NCI-H2081 treated with DMSO at 0.1 percent for 48 hours (cell line): ENCODE measurements at places on chromosomes 12 and 14.

- no peak for DNase-seq
Observed at GRCh38 chr14:106372870-106373652, 846.7 kb downstream of the TMEM121 start.

DNA sequence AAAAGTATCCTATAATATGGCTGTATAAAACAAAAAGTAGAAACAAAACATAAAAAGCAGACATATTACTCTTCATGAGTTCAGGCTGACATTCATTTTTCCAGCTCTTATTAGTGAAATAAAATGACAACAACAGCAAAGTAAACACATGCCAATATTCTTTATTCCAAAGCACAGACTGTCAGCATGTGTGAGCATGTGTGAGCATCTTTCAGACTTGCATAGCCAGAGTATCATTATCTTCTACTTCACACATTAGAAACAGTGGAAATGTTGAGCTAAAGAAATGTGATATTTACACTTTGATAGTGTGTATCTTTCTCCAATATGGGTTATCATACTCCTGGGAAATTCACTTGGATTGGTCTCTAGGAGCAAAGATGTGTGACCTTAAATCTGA, 476.6 kb upstream of the TMEM132C start:
- no peak for DNase-seq

DNA sequence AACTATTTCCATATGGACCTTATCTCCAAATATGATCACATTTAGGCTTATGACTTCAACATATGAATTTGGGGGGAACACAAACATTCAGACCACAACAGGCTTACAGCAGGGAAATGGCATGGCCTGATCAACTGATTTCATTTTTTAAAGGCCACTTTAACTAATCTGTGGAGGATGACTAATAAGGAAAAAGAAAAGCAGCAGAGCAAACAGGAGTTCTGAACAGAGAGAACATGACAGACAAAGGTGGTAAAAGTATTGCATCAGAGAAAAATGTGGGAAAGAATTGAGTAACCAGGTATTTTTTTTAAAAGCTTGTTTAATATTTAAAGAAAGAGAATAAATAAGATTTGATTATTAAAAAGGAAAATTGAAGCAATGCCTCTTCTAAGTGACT, 366.1 kb upstream of the TMPO start:
- DNase-seq = no peak

DNA sequence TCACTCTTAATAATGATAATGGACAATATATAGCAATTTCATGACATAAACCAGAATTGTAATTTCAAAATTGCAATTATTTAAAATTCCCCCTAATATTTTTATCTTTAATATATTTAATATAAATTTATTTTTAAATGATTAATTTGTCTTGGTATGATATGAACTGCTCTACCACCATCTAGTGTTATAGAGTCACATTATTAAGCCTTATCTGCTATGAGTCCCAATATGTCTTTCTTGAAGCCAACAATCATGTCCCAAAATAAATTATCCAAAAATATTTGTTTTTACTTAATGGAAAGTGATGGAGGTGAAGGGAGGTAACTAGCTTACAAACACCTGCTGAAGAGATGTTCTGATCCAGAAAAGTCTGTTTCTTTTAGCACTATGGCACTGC, 151.4 kb downstream of the KCNC2 start:
- DNase-seq = no peak

DNA sequence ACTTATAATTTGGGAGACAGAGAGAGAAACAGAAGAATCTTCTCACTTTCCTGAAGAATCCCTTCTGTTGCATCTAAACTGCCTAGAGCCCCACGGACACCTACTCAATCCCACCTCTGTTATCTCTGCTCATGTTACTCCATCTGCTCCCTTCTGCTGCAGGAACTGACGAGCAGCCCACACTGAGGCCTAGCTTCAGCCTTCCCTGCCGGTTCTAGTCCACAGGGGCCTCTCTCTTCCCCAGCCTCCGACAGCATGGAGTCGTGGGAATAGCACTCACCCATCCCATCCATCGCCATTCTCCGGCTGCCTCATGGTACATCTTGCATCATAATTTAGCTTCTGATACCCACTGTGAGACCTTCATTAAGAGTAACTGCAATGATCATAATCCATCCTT, 4.0 kb downstream of the RAB15 start:
- DNase-seq = no peak

- peak; percentile 14 for DNase-seq
Observed at GRCh38 chr12:13362260-13362841, 165.8 kb downstream of the EMP1 start.

DNA sequence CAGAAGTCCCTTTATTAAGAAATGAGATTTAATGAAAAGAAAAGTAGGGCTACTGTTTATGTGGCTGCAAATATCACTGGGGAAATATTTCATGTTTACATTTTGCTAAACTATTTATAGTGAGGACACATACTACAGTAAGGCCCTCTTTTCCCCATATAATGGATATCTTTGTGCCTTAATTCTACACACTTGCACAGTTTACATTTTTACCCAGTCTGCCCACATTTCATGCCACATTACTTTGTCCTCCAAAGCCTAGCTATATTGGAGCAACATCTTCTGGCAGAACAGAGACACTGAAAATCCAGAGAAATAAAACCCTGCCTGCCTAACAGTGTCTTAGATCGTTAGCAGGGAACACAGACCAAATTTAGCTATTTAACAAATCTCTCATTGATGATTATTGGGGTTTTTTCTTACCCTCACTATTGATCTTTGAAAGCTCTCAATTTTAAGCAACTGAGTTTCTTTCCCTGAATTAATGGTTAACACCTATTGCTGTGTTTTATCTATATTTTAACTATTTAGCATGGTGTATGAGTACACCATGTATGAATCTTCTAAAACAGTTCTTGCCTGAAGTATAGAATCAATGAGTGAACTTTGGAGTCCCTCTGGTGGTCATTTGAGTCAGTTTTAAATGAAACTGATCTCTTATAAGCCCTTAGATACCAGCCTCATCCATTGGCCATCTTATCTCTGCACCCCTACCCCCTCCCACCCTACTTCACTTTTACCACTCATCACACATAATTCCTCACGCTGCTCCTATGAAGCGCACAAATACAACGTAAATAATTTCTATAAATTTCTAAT, 170.2 kb downstream of the BCAT1 start:
- DNase-seq = peak; percentile 19

- no peak for DNase-seq
Observed at GRCh38 chr12:32476446-32476845, 77.1 kb downstream of the FGD4 start.

GRCh38 chr12:130975116-130975515, 21.4 kb downstream of the ADGRD1 start:
- no peak for DNase-seq

GRCh38 chr12:132056951-132057350, 87.2 kb downstream of the DDX51 start:
- DNase-seq = no peak

DNA sequence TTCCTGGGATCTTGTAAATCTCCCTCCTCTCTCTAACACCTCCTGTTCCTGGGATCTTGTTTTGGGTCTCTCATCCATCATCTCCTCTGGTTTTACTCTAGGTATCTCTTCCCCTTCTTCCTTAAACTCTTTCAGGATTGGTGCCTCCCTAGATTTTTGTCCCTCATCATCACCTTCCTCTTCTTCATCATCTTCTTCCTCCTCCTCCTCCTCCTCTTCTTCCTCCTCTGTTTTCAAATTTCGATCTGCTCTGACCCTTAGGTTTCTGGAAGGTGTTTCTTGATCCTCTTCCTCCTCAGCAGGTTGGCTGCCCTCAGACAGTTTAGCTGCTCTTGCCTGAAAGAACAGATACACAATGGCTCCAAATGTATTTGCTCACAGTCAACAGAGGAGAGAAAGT, 14.5 kb downstream of the ACIN1 start:
- DNase-seq = no peak
